ENCODE measurements at places on chromosomes 5 and 9. TPM values are rescaled to one million over a fixed set of nuclear protein-coding genes. Genes with fewer than 3 reads are reported as not detected.

DNA sequence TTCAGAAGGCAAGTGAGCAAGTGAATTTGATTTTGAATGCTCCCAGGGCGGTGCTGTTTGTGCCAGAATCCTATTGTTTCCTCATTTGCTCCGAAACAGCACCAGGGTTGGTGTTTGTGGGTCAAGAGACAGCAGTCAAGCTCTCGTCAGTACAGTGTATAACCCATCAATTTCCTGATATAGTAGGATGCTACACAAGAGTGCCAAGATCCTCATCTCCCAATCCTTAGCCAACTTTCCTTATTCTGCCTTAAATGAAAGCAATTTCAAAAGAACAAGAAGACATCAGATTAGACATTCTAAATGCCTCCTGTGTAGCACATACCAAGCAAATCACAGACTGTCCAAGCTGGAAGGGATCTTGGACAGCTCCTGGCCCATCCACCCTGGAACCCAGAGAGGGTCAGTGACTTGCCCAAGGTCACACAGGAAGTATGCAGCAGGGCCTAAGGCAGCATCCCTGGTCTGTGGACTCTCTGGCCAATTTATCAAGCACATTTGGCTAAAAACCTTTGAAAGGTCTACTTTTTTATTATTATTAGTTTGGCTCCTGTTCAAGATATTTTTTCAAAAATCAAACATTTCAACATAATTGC, 4.5 kb downstream of the WHRN start:
- DNase-seq: no peak

DNA sequence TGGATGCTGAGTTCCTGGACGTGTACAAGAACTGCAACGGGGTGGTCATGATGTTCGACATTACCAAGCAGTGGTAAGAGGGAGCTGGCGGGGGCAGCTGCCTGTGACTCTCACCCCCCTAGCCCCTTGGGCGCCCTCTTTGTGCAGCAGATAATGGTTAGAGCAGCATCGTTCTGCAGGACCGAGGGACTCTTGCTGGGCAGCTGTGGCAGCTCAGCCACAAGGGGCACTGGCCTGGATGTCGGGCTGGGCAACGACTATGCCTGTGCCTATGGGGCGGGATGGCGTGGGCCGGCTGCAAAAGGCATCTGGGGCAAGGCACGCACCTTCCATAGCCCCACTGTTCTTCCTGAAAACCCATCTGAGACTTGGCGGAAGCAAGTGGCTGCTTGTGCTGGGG, 12.9 kb upstream of the AJM1 start:
- DNase-seq: no peak

The DNLZ gene
- 17.9 TPM for total RNA-seq

DNA sequence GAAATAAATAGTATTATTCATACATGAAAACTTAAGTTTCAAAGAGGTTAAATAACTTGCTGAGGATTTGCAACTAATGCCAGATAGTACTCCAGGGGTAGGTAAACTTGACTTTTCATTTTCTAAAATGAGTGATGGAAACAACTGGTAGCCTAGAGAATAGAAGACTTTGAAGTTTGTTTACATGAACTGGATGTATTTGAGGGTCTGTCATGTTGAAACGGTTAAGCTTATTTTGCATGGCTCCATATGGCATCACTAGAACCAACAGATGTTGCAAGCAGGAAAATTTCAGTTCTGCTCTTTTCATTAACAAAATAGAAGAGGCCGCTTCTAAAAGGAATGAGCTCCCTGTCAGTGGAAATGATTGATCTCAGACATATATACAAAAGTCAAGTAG, 105.1 kb upstream of the SGCD start:
- DNase-seq: no peak

The GADD45G gene
- total RNA-seq: 7.0 TPM

GRCh38 chr5:66986534-66986933, 210.1 kb downstream of the CD180 start:
- no peak for DNase-seq

The IFNA16 gene
- total RNA-seq: not detected

DNA sequence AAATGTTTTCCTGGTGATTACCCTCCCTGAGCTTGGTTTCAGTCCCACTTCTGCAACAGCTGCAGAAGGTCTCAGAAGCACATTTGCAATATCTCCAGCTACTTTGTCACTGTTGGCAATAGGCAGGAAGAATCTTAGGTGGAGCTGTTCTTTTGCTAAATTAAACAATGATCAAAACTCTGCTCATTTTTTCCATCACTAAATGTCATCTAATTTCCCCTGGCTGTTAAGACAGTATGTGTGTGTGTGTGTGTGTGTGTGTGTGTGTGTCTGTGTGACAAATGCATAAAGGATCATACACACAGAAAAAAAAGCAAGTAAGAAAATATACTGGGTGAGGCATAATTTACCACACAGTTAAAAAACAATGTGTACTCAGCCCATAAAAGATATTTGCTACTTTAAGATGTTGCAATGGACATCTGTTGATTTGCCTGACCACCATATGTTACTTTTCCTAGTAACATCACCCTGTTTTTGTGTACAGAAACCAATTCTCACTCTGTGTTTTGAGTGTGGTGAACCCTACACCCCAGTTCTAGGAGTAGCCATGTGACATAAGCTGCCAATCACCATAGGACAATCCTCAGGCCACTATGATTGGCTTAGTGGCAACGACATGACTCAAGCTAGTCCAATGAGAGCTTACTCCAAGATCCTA, 572.6 kb upstream of the CLINT1 start:
- DNase-seq: no peak

DNA sequence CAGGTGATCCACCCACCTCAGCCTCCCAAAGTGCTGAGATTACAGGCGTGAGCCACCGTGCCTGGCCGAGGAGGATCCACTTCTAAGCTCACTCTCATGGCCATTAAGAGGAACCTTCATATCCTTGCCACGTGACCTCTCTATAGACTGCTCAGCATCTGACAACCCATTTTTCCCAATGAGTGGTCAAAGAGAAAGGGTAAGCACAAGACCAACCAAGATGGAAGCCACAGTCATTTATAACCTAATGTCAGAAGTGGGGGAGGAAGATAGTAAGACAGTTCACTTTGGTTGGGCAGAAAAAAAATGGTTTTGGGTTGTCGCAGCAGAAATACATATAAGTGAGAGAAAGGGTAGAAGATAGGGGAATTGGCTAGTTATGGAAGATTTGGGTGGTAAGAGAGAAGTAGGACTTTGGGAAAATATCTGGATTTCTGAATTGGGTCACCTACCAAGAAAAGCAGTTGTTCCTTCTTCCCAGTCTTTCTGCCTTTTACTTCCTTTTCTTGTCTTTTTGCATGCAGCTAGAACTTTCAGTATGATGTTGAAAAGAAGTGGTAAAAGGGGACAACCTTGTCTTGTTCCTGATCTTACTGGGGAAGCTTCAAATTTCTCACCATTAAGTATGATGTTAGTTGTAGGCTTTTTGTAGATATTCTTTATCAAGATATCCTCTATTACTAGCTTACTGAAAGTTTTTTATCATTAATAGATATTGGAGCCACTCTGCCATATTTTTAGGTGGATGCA, 15.6 kb downstream of the SNX2 start:
- DNase-seq: no peak

DNA sequence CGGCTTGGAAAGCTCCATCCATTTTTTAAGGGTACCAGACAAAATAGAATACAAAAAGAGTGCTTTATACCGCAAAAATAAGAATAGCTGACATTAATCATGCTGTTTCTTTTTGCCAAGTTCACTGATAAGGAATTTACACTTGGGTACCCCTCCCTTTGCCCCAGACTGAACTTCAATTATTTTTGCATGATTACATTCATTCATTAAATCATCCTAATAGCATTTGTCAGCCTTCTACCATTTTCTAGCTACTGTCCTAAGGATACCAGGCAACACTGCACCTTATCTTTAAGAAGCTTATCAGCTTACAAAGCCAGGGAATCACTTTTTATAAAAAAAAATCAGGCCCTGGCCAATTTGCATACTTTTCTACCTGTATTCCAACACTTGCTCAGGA, 48.4 kb downstream of the YIPF5 start:
- DNase-seq: no peak

GRCh38 chr5:92106808-92107207, 723.7 kb upstream of the ARRDC3 start:
- no peak for DNase-seq

DNA sequence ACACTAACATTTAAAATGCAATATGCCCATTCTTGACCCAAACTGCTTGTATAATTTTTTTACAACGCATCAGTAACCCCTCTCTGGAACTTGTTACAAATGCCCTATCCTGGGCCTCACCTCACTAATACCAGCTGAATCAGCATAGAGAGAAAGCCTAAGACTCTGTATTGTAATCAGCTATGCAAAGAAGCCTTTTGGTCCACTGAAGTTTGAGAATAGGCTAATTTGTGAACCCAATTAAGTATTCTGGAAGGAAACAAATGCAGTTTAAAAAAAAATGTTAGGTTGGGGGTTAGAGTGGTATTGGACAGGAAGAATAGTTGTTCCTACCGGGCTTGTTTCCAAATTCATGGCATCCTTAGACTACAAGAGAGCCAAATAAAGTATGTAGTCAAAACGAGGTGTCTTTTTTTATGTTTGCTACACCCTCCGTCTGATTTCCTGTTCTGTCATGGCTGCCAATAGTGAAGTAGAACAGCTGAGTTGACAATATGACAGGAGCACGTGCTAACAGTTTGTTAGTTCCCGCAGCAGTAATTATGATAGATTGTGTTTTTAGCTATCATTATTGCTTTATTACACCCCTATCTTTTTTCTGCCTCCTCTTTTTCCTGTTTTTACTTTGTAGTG, 1048.7 kb upstream of the NUDT12 start:
- no peak for DNase-seq

GRCh38 chr5:111572561-111572960, 60.2 kb upstream of the STARD4 start:
- no peak for DNase-seq

The MCTP1 gene
- total RNA-seq: 3.4 TPM

- no peak for DNase-seq
Measured at GRCh38 chr9:133914442-133915342, 77.4 kb downstream of the VAV2 start.

- no peak for DNase-seq
Measured at GRCh38 chr5:9249231-9249630, 296.6 kb downstream of the SEMA5A start.
